Activated CD4-positive, CD25-positive, alpha-beta regulatory T cell treated with anti-CD3 and anti-CD28 coated beads, Interleukin-2, amount 50 U/mL, for 16 hours (primary cell): ENCODE measurements at places on chromosomes 11 and 22.

DNA sequence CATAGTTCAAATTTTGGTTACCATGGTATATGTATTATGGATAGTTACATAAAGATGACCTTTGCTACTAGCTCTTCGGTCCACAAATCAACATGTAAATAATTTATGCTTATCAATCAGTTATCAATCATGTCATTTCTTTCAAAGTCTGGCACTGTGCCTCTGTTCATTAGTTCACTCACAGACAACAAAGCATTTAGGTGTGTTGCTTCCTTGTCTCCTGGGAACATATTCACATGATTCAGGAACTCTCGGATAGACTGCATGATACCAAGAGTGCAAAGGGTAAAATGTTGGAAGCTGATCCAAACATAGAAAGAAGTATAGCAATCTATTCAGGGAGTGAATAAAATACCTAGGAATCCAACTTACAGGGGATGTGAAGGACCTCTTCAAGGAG, 14.3 kb upstream of the ACRV1 start:
- no peak for DNase-seq

- no peak for DNase-seq
These were observed 519.6 kb downstream of the SOX6 start for GRCh38 chr11:15836795-15837194.

DNA sequence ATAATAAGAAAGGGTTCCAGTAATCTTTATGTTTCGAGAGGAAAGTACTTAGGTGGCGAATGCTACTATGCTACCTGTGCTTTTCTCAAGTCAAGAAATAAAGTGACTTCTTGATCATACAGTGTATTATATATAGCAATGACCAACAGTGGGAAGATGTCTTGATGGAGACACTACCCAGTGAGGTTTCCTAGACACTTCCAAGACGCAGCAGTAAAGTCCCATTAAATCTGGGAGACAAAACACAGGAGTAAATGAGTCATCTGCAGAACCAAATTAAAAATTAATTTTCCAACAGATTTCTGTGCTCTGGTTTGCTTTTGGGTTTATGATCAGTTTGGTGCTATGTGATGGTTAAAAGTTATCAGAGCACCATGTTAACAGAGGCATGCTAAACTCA, 29.1 kb upstream of the RAB38 start:
- no peak for DNase-seq

GRCh38 chr22:41229730-41230400, 10.9 kb downstream of the CHADL start:
- DNase-seq, result no peak

DNA sequence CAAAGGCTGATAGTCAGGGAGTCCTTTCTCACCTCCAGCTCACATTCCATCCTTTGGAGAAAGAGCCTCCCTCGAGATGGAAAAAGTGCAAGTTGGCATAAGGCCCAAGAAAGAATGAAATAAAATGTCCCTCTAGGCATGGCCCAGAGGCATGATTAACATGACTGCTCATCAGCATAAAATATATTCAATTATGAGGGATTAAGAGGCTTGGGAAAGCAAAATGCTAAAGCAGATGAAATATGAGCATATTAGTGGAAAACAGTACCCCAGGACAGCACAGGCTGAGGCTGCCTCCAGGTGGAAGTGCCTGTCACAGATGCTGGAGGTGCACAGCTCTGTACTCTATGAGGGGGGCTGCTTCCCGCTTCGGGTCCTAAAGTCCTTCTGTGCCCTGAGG, 347.8 kb upstream of the PLET1 start:
- DNase-seq, result no peak

GRCh38 chr11:119087747-119088241, 3.1 kb downstream of the HMBS start:
- no peak for DNase-seq

GRCh38 chr22:40597526-40598430, 38.7 kb downstream of the MRTFA start:
- DNase-seq, result no peak

DNA sequence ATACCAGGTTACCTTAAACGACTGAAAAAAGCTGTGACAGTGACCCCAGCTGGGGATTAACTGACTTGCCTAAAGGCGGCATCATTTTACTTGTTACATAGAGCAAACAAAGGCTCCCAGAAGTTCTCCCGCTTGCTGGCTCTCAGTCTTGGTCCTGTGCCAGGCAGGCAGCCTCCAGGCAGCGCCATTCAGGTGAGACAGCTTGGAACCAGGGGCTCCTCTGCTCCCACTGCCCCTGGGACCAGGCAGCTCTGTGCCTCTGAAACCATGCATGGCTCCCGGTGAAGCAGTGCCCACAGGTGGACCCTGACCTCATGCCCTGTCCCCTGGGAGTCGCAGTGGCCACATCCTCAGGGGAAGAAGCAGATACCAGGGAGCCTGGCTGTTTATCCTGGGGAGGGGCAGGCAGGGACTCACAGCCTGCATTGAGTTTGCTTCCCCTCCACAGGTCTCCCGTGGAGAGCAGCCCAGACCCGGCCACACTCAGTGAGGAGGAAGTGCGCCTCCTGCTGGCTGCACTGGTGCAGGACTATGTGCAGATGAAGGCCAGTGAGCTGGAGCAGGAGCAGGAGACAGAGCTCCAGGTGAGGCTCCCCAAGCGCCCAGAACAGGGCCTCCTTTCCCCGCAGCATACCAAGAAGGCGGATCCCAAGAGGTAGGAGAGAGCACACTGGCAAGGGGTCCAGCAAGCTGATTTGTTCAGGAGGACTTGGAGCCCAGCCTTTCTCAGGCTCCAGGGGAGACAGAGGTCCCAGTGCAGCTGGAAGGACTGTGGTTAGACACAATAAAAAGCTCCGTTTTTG, 15.6 kb upstream of the CYP2R1 start:
- DNase-seq, result peak; percentile 74
